ENCODE measurements at places on chromosomes 12 and 14.

DNA sequence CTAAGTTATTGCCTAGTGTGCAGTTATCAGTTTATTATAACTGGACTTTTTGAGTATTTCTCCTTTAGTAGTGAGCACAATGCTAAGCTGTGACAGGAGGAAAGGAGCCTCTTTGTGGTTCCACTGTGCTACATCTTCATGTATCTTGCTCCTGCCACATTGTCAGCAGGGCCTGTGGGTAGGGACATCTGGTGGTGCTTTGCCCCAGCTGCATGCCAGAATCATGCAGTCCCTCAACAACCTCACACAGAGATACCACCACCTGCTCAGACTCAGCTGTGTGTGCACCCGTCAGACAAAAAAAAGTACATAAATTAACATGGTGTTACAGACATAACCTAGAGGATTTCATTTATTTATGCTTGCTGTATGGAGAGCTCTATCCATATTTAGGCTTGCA, 51.1 kb downstream of the MIS18BP1 start:
- no peak for DNase-seq

DNA sequence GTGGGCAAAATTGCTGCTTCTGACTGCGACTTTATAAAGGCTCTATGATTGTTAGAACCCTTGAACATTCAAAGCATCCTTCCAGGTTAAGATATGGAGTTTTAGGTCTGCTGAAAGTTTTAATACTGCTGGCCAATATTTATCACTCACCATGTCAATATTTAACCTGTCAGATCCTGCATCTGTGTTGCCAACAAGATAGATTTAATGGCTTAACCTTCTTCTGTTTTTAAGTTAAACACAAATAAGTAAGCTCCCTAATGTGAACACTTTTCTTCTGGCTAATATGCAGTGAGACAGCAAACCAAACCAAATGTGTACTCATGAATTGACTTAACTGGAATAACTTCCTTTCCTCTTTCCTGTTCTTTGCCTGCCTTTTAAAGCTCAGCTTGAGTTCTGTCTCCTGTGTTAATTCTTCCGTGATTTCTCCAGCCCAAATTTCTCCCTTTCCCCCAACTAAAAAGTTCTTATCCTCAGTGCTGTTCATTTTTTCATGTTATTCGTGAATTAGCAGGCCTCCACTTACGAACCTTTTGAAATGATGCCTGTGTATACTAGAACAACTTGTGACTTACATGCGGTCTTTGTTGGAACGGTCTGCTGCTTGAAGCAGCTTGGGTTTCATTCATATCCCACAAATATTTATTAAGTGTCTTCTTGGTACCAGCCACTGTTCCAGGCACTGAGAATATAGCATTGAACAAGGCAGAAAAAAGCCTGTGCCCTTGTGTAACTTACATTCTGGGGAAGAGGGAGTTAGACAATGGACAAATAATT, 9.1 kb downstream of the FBXW8 start:
- no peak for DNase-seq

- DNase-seq: no peak
These were observed 313.2 kb upstream of the DIO3 start for GRCh38 chr14:101247842-101248725.

- no peak for DNase-seq
These were observed 247.0 kb downstream of the PHLDA1 start for GRCh38 chr12:75784591-75784990.

DNA sequence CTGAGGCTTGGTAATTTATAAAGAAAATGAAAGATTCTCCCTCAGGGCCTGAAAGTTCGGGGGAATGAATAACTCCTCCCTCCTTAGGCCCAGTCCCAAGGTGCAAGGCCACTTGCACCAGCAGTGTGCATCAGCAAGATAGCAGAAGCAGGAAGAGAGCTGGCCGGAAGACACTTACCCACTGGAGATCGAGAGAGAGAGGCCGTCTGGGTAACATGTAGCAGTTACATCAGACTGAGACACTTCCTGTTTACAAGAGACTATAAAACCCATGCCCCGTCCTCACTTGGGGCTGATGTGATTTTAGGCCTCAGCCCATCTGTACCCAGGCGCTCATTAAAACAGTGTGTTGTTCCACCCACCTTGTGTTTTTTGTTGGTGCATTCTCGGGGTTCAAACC, 85.2 kb downstream of the TMTC3 start:
- DNase-seq: no peak

- no peak for DNase-seq
These were observed 2.6 kb downstream of the GPR162 start for GRCh38 chr12:6824085-6824775.

GRCh38 chr12:112219195-112219594, 93.8 kb downstream of the TRAFD1 start:
- DNase-seq: no peak

GRCh38 chr12:27185234-27186021, 58.7 kb upstream of the STK38L start:
- no peak for DNase-seq

DNA sequence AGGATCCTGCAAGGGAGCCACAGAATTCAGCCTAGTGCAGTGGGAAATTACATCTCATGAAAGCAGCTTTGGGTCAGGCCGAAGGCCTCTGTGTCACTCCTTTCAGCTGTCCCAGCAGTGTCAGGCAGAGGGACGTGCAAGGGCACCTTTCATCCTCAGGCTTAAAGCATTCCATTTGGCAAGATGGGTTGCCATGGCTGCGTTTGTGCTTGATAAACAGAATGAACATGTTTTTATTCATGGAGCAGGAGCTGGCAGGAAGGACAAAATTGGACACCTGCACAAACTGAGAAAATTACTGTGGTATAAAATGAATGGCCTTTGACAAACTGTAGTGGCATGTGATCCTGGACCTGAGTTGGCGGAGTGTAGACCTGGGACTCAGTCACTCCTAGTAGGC, 29.4 kb downstream of the ACAD10 start:
- DNase-seq: no peak

GRCh38 chr12:7091660-7092228, 501 bp downstream of the C1R start:
- DNase-seq: no peak

- no peak for DNase-seq
These were observed 94.1 kb downstream of the LGMN start for GRCh38 chr14:92654239-92654901.

GRCh38 chr14:77903221-77903620, 103.3 kb downstream of the ADCK1 start:
- no peak for DNase-seq

GRCh38 chr12:90959538-90960139, 4.7 kb upstream of the CCER1 start:
- DNase-seq: peak; percentile 12

- DNase-seq: no peak
These were observed 29.3 kb upstream of the DAAM1 start for GRCh38 chr14:59159169-59159568.

GRCh38 chr12:82474181-82474797, 116.0 kb downstream of the METTL25 start:
- no peak for DNase-seq

DNA sequence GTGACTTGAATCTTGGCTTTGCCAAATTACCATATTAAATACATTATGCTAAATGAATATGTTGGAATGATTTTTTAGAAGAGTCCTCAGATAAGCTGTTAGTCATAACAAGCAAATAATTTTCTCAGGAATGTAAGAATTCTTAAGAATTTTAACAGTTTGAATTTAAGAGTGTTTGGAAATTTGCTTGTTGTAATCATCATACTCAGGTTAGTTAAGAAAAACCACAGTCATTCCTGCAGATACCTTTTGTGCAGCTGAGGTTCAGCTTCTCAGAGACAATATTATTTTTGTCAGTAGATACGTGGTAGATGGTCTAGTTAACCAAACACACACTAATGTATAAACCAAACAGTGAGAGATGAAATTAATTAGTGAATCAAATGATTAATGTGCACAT, 8.9 kb downstream of the WNK1 start:
- DNase-seq: no peak

- DNase-seq: no peak
These were observed 110.6 kb downstream of the PRMT8 start for GRCh38 chr12:3601461-3602150.

GRCh38 chr14:70782361-70782760, 27.0 kb downstream of the MAP3K9 start:
- DNase-seq: no peak

DNA sequence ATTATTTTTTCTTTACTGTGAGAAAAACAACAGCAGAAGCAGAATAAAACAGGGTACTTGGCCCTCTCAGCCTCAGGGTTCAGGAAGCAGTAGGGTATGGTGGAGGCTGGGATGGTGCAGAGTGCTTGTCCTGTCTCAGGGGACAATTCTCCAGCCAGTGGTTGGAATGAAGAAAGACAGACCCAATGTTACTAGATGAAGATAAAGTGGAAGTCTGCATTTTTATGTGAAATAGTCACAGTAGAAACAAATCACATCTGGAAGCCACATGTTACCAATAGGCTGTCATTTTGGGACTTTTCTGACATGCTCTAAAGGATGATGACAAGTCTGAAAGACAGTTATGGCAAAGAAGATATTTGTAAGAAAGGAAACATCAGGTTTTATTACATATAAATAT, 32.3 kb downstream of the PROX2 start:
- DNase-seq: no peak

- no peak for DNase-seq
These were observed 61.1 kb downstream of the PITPNM2 start for GRCh38 chr12:123089631-123090353.

- peak; percentile 60 for DNase-seq
These were observed 199.5 kb upstream of the PLEKHG7 start for GRCh38 chr12:92503029-92503931.

DNA sequence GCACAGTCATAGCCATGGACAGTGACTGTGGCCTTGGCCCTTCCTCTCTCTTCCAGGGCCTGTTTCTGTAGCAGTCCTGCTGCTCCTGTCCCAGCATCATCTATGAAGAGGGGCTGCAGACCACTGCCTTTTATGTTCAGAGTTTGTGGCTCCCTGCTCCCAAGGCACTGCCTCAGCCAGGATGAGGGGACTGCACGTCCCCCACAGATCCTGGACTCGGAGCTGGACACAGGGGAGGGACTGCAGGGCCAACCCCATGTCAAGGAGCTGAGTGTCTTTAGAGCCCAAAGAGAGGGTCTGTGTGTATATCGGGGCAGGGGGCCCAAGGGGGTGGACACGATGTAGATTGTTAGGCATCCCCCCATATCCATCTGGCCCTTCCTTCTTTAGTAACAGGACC, 60.6 kb upstream of the DIO3 start:
- no peak for DNase-seq

DNA sequence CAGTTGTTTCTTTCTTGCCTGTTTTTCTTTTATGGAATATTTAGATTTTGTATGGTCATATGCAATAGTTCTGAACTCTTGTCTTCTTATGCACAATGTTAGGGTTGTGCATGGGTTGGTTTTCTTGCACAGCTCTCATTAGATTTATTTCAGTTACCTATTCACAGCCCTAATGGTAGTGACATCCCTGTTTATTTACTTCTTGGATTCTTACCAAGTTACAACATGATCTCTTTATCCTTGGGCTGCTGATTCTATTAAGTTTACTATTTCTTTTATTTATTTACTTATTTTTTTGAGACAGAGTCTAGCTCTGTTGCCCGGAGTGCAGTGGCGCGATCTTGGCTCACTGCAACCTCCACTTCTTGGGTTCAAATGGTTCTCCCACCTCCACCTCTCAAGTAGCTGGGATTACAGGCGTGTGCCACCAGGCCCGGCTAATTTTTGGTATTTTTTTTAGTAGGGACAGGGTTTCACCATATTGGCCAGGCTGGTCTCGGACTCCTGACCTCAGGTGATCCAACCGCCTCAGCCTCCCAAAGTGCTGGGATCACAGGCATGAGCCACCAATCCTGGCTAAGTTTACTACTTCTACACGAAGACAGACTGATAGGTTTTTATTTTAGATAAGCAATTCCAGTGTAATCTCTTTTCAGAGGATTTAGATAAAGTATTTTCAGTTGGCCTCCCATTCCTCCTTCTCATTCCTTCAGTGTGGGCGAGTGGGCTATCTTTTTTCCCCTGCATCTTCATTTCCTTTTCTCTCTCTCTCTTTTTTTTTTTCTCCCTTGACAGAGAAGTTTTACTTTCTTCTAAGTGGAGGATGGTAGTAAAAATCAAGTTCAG, 395.1 kb upstream of the RGS6 start:
- DNase-seq: no peak

- DNase-seq: no peak
These were observed 132.6 kb downstream of the NTS start for GRCh38 chr12:86006727-86007126.

DNA sequence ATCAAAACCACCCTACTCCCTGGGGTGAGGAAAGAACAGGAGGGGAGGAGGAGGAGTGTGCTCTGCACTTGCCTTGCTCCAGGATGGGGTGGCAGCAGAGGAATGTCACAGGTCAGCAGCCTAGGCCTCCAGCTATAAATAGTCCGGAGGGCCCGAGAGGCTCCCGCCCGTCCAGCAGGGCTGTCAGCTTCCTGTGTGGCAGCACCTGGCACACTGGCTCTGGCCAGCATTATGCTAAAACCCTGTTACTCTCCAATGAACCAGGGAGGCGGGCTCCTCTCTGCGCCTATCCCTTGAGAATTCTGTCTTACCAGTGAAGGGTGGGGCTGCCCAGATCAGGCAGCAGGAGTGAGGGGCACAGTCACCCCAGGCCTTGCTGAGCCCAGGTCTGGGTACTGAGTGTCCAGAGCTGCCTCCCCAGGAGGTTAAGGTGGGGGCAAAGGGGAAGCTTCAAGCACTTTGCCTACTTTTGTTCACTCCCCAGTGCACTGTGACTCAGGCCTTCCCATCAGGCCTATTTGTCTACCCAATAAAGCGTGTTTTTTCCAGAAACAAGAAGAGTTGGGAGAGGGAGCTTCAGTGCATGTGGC, 1.2 kb upstream of the COX14 start:
- DNase-seq: no peak

DNA sequence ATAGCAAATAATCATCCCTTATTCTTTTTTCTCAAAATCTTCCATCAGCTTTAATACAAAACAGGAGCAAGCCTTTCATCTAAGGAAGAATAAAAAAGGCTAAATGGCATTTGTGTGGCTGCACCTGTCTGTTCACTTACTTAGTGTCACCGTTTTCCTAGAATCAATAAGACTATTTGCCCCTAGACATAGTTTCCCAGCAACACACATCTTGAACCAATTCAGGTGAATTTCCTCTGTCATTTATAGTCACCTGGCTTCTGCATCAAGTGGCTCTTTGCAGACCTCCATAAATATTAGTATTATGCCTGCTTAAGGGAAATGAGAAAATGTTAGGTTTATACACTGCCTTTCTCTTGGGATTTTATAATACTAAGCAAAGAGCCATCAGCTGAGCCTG, 17.4 kb upstream of the GCH1 start:
- no peak for DNase-seq

GRCh38 chr12:49097381-49097780, 2.8 kb upstream of the DHH start:
- DNase-seq: no peak

DNA sequence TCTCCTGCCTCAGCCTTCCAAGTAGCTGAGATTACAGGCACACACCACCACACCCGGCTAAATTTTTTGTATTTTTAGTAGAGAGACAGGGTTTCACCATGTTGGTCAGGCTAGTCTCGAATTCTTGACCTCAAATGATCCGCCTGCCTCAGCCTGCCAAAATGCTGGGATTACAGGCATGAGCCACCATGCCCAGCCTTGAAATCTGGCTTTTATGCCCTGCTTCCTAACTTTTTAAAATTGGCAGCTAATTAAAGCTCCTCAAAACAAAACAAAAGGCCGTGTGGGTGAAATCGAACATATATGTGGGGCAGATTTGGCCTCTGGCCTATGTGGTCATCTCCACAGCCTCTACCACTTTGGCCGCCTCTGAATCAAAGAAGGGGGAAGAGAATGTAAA, 37.9 kb downstream of the KCTD10 start:
- DNase-seq: no peak

- DNase-seq: no peak
These were observed 16.7 kb downstream of the NOS1 start for GRCh38 chr12:117344716-117345115.
